AG04449 (cell line): ENCODE measurements at places on chromosomes 13 and 19.

- DNase-seq: no peak
Observed at GRCh38 chr13:83633746-83634145, 248.5 kb downstream of the SLITRK1 start.

DNA sequence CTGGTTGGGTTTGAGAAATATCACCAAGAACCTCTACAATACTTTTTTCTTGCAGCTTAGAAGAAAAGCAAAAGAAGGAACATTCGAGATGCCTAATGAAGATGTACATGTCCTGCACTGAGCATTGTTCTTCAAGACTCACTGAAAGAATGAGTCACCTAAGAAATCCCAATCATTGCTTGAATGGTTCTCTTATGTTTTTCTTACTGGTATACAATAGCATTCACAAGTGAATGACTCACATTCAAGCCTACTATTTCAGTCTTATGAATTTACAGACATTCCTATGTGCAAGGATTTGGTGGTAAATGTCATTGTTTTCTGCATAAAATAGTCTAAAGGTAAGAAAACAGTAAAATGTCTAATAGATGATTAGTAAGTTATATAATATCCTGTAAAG is 594.6 kb downstream of the PCDH9 start:
- peak; percentile 64 for DNase-seq

- DNase-seq: no peak
Observed at GRCh38 chr13:112760435-112760834, 70.6 kb downstream of the ATP11A start.

DNA sequence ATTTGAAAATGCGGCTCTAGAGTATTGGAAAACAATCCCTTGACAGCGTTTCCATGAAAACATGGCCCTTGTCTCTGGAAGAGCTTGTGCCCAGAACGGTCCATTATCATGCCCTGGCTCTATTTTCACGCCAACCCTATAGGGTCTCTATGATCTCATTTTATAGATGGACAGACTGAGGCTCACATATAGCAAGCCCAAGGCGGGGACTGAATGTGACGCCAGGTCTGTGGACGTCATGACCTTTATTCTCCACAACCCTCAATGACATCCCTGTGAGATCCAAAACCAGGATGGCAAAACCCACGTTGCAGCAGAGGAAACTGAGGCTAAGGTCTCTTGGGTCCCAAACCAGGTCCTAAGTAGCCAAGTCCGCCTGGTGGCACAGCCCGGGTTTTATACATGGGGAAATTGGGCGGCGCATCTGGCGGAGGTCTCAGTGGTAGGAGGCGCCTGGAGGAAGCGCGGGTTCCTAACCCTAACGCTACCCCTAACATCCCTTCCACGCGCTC is 425 bp upstream of the COLGALT1 start:
- DNase-seq: no peak

DNA sequence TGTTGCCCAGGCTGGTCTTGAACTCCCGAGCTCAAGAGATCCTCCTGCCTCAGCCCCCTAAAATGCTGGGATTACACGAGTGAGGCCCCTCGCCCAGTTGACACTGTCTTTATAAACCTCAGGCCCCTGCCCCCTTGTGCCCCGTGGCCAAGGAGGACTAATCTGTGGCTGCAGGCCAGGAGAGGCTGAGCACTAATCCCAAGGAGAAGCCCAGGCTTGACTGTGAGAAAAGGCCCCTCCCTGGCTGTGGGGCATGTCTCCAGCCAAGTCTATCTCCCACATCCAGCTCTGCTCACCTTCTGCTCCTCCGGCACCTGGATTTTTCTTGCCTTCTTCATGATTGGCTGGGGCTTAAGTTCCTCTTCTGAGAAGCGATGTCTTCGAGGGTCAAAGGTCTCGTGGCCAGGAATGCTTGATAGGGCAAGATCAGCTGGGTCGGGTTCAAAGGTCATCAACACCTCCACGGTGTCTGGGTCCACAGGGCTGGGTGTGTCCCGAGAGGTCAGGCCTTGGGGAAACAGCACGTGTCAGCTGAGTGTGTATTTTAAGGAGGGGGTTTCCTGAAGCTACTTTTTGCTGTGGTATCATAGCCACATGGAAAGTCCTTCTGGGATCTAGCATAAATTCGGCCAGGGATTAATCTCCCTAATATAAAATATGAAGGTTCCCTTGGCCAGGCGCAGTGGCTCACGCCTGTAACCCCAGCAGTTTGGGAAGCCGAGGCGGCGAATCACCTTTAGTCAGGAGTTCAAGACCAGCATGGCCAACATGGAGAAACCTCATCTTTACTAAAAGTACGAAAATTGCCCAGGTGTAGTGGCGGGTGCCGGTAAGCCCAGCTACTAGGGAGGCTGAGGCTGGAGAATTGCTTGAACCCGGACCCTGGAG is 3.8 kb downstream of the DBP start:
- DNase-seq: no peak

GRCh38 chr19:31511696-31512095 is 162.5 kb upstream of the TSHZ3 start:
- DNase-seq: no peak

DNA sequence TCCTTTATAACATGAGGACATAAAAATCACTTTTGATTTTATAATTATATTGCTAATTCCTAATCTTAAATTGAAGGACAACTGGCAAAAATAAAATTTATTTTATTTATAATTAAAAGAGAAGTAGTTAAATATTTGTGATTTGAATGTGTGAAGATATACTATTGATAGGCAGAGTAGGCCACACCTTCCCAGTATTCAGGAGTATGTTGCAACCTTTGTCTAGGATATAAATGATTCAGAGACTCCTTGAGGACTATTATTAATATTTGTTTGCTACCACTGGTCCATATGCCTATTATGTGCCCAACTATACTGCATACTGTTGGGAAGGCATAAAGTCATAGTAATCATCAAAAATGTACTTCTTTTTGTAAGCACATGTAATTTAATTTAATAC is 94.2 kb downstream of the CDADC1 start:
- DNase-seq: no peak

DNA sequence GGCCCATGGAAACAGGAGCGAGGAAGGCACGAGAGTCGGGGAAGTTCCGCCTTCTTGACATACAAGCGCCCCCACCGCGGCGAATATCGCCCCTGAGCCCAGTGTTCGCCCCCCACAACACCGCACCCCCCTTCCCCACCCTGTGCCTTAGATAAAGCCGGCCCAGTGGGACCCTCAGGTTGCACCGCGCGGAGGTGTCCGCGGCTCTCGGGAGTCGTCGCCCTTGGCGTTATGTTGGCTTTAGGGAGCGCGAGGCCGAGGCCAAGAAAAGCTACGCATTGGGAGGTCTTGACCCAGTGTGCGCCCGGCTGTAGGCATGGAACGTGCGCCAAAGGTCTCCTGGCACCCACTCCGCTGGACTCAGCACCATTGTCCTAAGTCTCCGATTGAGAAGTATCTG is 603 bp upstream of the ZNF132 start:
- no peak for DNase-seq

- DNase-seq: no peak
Observed at GRCh38 chr19:42558450-42559150, 30.3 kb upstream of the CEACAM1 start.

DNA sequence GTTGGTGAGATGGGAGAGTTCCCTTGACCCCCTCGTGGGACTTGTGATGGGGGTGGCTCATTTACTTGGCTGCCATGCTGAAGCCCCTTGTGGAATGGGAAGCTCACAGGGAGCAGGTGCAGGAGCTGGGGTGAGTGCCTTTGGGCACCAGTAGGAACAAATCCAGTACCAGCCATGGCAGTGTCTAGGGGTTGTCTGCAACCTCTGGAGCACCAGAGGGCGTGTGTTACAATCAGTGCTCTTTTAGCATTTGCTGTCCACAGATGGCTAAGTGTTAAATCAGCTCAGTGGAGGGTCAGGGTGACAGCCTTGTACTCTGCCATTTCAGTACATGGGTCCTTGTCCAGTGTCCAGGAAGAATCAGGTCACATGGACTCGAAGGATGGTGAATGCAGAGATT is 75.6 kb downstream of the ATP8A2 start:
- DNase-seq: no peak

- peak; percentile 24 for DNase-seq
Observed at GRCh38 chr19:11496391-11497163, 9.1 kb downstream of the ZNF653 start.

DNA sequence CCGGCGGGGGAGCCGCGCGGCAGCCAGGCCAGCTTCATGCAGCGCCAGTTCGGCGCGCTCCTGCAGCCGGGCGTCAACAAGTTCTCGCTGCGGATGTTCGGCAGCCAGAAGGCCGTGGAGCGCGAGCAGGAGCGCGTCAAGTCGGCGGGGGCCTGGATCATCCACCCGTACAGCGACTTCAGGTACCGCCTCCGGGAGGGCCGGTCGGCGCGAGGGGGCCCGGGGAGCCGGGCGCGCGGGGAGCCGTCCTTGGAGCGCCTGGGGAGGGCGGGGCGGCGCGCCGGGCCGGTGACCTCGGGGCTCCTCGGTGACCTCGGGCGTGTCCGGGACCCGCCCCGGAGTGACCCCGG is 690 bp downstream of the HCN2 start:
- DNase-seq: no peak

GRCh38 chr19:17803264-17803896 is 8.4 kb downstream of the B3GNT3 start:
- DNase-seq: no peak

GRCh38 chr19:46283771-46284170 is 13.1 kb upstream of the HIF3A start:
- no peak for DNase-seq

DNA sequence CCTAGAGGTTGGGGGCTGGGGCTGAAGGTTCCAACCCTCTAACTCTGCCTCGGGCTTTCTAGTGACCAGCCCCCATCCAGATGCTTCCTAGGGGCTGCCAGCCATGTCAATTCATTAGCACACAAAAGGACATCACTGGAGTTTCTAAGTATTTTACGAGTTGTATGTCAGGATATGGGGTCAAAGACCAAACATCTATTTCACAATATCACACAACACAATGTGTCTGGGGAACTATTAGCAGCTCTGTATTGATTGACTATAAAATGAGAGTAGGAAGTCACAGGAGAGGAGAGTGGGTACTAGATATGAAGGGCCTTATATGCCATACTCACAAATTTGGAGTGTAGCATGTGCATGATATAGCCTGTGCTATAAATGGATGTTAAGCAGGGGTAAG is 42.1 kb downstream of the LPAR6 start:
- no peak for DNase-seq

GRCh38 chr13:85853901-85854663 is 54.9 kb upstream of the SLITRK6 start:
- DNase-seq: no peak

- DNase-seq: no peak
Observed at GRCh38 chr19:38878575-38879399, 712 bp upstream of the RINL start.

- DNase-seq: no peak
Observed at GRCh38 chr19:17778968-17779929, 15.7 kb upstream of the B3GNT3 start.

DNA sequence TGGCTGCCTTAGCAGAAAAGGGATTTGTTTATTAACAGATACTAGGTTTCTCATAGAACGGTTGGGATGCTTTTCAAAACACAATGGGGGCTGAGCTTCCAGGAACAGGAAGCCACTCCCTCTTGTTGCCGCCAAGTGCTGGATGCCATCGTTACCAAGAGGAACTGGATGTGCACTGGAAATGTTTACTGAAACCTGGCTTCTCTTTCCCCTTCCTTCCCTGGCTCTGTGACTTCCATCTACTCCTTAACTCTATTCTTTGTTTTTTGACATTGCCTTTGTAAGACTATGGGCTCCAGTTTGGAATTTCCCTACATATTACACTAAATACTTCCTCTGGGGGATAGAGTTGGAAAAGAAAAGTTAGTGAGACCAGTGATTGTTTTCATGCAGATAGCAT is 11.7 kb upstream of the KL start:
- DNase-seq: no peak

DNA sequence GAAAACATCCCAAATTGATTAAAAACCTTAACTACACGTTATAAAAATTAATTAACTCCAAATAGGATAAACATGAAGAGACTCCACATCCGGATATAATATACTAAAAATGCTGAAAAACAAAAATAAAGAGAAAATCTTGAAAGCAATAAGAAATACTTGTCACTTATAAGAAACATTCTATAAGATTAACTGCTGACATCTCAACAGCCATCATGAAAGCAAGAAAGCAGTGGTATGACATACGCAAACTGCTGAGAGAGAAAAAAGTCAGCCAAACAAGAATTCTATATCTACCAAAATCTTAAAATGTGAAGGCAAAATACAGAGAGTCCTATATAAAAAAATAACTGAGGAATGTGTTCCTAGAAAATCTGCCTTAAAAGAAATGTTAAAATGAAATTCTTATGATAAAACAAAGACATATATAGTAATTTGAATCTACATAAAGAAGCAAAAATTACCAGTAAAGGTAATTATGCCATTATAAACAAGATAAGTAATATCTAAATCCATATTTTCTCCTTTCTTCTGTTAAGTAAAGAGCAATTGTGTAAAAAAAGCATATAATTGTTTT is 1851.1 kb downstream of the PCDH9 start:
- no peak for DNase-seq

DNA sequence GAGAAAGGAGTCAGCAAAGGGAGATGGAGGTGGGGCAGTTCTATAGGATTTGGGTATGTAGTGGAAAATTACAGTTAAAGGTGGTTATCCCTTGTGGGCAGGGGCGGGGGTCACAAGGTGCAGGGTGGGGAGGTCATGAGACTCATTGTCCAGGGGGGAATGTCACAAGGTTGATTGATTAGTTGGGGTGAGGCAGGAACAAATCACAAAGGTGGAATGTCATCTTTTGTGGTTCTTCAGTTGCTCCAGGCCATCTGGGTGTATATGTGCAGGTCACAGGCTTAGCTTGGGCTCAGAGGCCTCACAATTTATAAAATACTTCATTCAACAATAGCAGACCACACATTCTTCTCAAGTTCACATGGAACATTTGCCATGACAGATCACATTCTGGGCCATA is 109.6 kb downstream of the ATP11A start:
- DNase-seq: no peak

GRCh38 chr13:111610879-111611278 is 290.4 kb downstream of the TEX29 start:
- DNase-seq: no peak

DNA sequence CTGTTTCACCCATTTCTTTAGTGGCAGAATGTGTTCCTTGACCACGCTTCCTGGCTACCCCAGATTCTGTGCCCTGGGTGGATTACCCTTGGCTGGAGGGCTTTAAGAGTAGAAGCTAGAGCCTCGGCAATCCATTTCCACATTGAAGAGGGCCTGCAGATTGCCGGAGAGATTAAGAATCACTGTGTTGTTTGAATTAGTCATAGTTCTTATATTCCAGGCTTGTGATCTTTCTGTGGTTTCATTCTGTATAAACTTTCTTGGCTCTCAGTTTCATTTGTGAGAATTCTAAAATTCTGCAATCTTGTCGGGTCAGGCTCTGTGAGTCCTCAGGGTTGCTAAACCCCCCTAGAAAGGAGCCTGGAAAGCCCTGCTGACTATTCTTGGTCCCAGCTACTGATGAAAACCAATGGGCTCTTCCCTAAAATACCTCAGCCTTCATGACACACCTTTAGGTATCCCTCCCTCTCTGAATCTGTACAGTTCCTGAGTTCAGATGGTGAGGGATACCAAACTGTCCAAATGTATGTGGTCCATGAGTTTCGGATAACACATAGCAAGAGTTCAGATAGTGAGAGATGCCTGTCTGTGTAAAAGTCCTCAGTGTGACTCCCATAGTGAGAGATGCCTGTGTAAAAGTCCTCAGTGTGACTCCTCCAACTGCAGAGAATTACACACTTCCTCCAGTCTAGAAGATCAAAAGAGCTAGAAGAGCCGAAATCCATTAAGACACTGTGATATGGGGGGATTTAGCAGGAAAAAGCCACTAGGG is 4.3 kb downstream of the PHF11 start:
- peak; percentile 45 for DNase-seq

GRCh38 chr19:56668676-56669075 is 2.9 kb downstream of the ZNF835 start:
- DNase-seq: no peak
